T-helper 2 cell (primary cell): ENCODE measurements at places on chromosomes 7 and 10.

DNA sequence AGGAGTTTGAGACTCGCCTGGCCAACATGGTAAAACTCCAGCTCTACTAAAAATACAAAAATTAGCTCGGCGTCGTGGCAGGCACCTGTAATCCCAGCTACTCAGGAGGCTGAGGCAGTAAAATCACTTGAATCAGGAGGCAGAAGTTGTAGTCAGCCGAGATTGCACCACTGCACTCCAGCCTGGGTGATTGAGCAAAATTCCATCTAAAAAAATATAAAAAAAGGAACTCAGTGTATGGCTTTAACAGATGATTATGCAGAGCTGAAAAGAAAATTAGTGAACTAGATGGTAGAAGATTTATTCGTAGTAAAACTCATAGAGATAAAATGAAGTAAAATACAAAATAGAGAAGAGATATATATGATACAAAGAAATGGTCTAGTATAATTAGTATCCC, 12.6 kb upstream of the CNOT4 start:
- DNase-seq = no peak

DNA sequence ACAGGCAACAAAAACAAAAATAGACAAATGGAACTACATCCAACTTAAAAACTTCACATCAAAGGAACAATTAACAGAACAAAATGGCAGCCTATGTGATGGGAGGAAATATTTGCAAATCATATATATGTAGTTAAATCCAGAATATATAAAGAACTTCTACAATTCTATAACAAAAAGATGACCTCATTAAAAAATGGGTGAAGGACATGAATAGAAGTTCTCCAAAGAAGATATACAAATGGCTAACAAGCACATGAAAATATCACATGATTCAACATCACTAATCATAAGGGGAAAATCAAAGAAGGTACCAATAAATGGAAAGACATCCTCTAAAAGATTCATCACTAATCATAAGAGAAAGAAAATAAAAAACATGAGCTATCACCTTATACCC, 416.1 kb downstream of the LRMDA start:
- DNase-seq = no peak

- DNase-seq = no peak
Measured at GRCh38 chr10:14244147-14244546, 86.6 kb downstream of the FRMD4A start.

DNA sequence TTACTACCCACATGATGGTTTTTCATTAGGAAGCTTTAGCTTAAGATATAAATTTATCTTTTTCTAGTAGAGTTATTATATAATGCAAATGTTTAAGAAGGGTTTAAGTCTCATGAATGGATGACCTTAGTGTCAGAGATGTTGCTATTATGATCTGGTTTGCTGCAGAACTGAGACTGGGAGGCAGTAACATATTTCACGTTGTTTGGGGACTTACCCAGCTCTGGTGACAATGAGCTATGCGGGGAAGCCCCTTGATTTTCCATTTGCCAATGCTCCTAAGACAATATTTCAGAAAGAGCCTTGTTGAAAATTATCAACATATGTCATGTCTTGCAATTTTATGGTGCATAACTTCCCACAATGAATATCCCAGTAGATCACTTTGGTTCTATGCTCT, 754.6 kb downstream of the REEP3 start:
- DNase-seq = no peak

DNA sequence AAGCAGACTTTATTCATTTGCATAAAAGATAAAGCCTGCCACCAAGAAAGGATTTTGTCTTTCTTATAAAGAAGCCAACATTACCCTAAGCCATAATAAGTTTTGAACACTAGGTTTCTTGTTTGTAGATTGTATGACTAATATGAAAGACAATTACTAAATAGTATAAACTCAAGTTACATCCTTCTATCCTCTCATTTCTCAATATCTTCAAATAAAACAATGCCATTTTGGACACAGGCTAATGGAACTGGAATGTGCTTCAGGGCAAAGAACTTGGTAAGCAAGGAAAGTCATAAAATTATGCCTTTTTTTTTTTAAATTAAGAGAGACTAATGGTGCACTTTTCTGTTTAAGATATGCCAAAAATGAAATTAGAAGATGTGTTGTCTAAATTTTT, 137.7 kb downstream of the DKK1 start:
- DNase-seq = no peak

GRCh38 chr7:48806731-48807130, 117.6 kb upstream of the CDC14C start:
- DNase-seq = no peak

- DNase-seq = no peak
Measured at GRCh38 chr10:34454590-34455261, 360.4 kb downstream of the PARD3 start.

- DNase-seq = no peak
Measured at GRCh38 chr7:26550492-26550891, 258.8 kb downstream of the SNX10 start.
